ENCODE measurements at places on chromosomes 2 and 18.

DNA sequence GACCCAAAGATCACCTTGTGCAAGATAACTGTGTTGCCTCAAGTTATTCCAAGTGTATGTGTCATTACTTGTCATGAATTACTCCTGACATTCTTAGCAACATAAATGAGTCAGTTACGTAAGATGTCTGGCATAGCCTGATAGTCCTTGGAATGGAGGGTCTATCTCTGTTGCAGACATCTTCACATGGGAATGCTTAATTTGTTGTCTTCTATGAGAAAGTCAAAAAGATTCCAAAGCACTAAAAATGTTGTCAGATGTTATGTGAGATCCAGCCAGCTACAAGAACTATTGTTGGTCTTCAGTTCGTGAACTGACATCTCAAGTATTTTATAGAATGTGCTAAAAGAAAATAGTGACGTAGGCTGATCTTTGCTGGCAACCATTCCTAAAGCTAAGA lies 178.2 kb upstream of the RASGRP3 start:
- DNase-seq, result no peak

DNA sequence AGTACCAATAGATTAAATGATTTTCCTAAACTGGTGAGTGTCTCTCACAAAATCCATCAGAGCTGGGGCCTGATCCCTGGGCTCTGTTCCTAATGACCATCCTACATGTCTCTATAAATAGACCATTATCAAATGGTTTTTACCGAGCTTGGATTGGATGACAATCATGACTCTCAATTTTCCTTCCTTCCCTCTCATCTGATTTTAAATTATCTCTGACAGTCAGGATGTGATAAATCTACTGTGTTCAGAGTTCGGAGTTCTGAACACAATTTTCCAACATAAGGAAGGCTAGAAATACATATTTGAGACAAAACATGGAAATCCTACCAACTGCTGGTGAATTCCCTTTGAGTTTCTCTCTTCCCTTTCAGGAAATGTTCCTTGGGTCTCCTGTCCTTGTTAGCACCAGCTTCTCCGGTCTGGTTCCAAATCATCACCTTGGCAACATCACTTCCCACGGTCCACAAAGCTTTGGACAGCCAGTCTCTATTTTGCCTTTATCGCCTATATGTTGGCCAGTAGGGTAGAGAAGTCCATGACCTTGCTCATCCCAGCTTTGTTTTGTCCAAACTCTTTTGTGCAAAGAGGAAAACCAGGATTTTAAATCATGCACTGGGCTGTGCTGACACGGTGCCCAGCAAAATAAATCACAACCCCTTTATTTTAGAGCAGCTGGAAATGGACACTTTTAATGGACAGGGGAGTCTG lies 139.6 kb upstream of the ITGA6 start:
- no peak for DNase-seq

- no peak for DNase-seq
Measured at GRCh38 chr18:67589325-67589724, 72.8 kb upstream of the DSEL start.

GRCh38 chr2:143258126-143258892 lies 129.1 kb downstream of the ARHGAP15 start:
- no peak for DNase-seq

- DNase-seq, result no peak
Measured at GRCh38 chr2:202114795-202115194, 41.7 kb downstream of the KIAA2012 start.

- DNase-seq, result no peak
Measured at GRCh38 chr2:14944562-14945346, 312.2 kb downstream of the LRATD1 start.

DNA sequence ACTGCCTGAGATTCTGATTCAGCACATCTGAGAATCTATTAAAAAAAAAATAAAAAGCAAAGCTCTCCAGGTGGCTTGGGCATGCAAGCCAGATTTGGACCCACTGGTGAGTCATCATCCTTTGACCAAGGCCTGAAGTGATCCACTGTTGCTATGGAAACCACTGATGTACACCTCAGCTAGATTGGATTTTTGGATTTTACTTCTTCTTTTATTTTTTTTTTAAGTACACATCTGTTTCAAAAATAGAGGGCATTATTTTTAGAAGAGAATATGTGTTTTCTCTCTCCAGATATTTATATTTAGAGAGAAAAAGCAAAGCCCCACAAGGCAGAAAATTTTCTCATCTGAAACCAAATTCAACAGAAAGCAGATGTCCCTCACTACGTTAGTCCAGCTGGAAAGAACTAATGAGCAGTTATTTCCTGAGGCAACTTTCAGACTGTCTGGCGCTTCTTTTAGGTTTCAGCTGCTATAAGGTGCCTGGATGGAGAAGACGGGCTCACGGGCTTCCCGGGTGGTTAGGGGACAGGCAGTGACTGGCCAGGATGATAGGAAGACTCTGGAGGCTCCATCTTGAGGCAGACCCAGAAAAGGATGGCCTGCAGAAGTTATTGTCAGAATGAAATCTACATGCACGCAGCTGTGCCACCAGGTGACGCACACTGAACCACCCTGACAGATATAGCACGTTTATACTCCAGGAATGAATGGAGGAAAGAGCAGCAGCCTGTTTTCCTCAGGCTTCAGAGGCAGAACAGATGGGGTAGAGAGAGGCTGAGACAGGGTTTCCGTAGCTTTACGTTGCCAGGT lies 50.5 kb downstream of the MRPL35 start:
- no peak for DNase-seq

DNA sequence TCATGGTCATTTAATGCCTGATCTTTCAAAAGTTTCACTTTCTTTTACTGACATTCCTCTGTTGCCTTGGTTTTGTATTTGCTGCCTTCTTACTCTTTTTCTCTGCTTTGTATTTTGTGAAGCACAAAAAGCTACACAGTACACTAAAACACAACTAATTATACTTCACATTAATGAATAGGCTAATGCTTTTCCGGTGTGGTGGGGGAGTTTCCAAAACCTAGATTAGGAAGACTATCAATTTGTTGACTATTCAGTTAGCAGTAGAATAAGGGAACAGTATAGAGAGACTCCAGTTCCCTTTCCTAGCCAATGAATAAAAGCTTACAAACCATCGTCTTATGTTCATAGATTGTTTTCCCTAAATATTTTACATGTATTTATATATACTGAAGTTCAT lies 468.3 kb downstream of the SPAG16 start:
- no peak for DNase-seq

GRCh38 chr2:192228685-192229084 lies 34.0 kb upstream of the TMEFF2 start:
- DNase-seq, result no peak

DNA sequence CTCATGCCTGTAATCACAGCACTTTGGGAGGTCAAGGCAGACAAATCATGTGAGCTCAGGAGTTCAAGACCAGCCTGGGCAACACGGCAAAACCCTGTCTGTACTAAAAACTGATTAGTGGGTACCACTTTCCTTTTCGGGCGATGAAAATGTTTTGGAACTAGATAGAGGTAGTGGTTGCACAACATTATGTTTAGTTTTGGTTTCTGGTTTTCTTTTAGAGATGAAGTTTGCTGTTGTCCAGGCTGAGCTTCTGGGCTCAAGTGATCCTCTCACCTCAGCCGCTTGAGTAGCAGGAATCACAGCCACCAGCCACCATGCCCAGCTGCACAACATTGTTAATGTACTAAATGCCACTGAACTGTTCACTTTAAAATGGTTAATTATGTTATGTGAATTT lies 27.6 kb downstream of the AAK1 start:
- no peak for DNase-seq

Data from C1 segment of cervical spinal cord (tissue), 14 donors.